ENCODE measurements at places on chromosomes 5 and 9.
A peak's percentile ranks its signal among the peaks of the same experiment; 100 is the strongest.

DNA sequence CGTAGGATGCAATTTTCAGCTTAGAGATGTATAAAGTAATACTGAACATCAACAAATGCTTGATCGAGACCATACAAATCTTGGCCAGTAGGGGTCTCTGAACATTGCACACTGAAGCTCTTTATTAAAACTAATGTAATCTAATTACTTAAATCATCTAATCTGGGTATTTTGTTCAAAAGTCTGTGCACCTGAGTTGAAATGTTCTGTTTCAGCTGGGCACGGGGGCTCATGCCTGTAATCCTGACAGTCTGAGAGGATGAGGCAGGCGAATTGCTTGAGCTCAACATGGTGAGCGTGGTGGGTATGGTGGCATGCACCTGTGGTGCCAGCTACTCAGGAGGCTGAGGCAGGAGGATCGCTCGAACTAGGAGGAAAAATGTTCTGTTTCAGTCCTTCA lies 41.0 kb downstream of the ESM1 start:
- H3K27ac ChIP-seq, result no peak overlapping the region
- H3K4me3 ChIP-seq, result no peak overlapping the region
- no peaks in the 10 kb centered on the region for H3K4me1 ChIP-seq
- no peaks in the 10 kb centered on the region for H3K36me3 ChIP-seq
- peak; percentile 21 for DNase-seq

DNA sequence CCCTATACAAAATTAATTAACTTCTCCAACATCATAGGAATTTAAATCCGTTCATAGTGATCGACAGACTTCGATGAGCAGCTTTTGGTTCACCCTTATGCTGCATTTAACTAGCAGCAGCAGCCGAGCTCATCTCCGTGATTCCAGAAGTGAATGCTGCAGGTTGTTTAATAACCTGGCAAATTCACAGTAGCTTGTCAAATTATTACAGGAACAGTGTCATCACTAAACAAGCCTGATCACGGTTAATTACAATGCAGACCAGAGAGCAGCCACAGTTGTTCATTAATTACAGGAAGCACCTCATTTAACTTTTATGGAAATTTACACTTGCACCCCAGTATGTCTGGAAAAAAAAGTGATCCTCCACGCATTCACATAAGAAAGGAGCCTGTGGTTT lies 188.2 kb downstream of the BNC2 start:
- peaks cover 16% of the 10 kb centered on the region for H3K27me3 ChIP-seq
- no peak overlapping the region for H3K4me3 ChIP-seq
- H3K4me1 ChIP-seq, result no peaks in the 10 kb centered on the region
- DNase-seq, result no peak
- no peak overlapping the region for H3K27ac ChIP-seq
- H3K36me3 ChIP-seq, result no peaks in the 10 kb centered on the region

- no peaks in the 10 kb centered on the region for H3K36me3 ChIP-seq
- no peaks in the 10 kb centered on the region for H3K4me1 ChIP-seq
- DNase-seq, result no peak
- peaks cover 41% of the 10 kb centered on the region for H3K27me3 ChIP-seq
- H3K27ac ChIP-seq, result no peak overlapping the region
- H3K4me3 ChIP-seq, result no peak overlapping the region
Measured at GRCh38 chr9:124185413-124185812, 72.3 kb upstream of the NEK6 start.

- no peaks in the 10 kb centered on the region for H3K27me3 ChIP-seq
- DNase-seq, result no peak
- H3K36me3 ChIP-seq, result peaks cover 16% of the 10 kb centered on the region
- no peak overlapping the region for H3K27ac ChIP-seq
Measured at GRCh38 chr9:92032891-92033290, 82.3 kb downstream of the SPTLC1 start.

DNA sequence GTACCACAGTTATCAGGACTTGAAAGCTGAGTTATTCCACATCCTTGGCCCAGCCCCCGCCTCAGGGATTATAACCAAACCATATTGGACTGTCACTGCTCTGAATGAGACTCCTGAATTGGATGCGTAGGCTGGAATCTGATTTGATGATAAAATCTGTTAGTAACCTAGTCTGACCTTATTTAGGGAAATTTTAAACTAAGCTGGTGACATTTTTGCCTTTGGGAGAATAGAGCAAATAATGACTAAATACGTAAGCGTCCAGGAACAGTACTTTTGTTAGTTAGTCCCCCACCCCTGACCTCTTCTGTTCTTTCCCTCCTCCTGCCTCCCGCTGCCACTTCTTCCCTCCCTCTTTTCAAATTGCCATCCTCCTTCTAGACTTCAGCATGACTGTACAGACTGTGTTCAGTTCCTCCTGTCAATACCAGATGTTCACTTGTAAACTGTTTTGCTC lies 92.6 kb downstream of the TLE4 start:
- no peaks in the 10 kb centered on the region for H3K4me1 ChIP-seq
- H3K27me3 ChIP-seq, result no peaks in the 10 kb centered on the region

GRCh38 chr9:19965336-19965735 lies 176.5 kb upstream of the SLC24A2 start:
- no peak overlapping the region for H3K4me3 ChIP-seq
- no peaks in the 10 kb centered on the region for H3K36me3 ChIP-seq
- DNase-seq, result no peak
- H3K4me1 ChIP-seq, result no peaks in the 10 kb centered on the region
- H3K27me3 ChIP-seq, result peaks cover 18% of the 10 kb centered on the region

- no peaks in the 10 kb centered on the region for H3K36me3 ChIP-seq
- H3K4me1 ChIP-seq, result no peaks in the 10 kb centered on the region
- H3K27ac ChIP-seq, result no peak overlapping the region
Measured at GRCh38 chr5:153373130-153373498, 117.4 kb upstream of the GRIA1 start.

DNA sequence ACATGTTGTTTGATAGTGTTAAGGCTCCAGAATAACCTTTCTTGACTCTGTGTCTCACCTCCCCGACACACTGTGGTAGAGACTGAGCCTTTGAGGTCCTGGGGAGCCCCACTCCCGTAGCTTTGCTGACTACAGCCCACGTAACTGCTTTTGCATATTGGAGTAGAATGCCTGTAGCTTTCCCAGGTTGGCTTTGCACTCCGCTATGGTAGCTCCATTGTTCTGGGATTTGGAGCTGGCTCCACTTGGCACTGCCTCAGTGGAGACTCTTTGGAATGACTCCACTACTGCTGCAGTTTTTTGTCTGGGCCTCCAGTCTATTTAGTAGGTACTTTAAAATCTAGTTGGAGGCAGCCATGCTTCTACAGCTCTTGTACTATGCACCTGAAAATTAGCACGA lies 56.2 kb upstream of the ANXA1 start:
- no peak overlapping the region for H3K27ac ChIP-seq
- no peaks in the 10 kb centered on the region for H3K27me3 ChIP-seq
- peaks cover 3% of the 10 kb centered on the region for H3K36me3 ChIP-seq
- DNase-seq, result no peak
- H3K4me3 ChIP-seq, result no peak overlapping the region

DNA sequence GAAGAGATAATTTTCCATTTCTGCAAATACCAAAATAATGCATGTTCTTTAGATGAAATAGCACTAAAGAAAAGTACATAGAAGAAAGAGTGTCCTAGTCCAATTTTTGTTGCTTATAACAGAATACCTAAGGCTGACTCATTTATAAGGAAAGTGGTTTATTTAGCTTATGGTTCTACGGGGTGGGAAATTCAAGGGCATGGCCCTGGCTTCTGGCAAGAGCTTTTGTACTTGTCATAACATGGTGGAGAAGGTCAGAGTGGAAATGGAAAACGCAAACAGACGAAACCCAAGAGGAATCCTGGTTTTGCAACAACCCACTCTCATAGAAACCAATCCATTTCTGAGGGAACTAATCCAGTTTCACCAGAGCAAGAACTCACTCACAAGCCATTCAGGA lies 283.7 kb downstream of the CSNK1G3 start:
- no peaks in the 10 kb centered on the region for H3K36me3 ChIP-seq
- H3K4me3 ChIP-seq, result no peak overlapping the region
- H3K27ac ChIP-seq, result no peak overlapping the region
- H3K4me1 ChIP-seq, result no peaks in the 10 kb centered on the region
- DNase-seq, result no peak
- no peaks in the 10 kb centered on the region for H3K27me3 ChIP-seq

GRCh38 chr5:112630246-112631009 lies 107.3 kb upstream of the APC start:
- H3K27me3 ChIP-seq, result peaks cover 55% of the 10 kb centered on the region
- no peak for DNase-seq
- no peak overlapping the region for H3K27ac ChIP-seq
- no peaks in the 10 kb centered on the region for H3K4me1 ChIP-seq
- H3K4me3 ChIP-seq, result no peak overlapping the region

DNA sequence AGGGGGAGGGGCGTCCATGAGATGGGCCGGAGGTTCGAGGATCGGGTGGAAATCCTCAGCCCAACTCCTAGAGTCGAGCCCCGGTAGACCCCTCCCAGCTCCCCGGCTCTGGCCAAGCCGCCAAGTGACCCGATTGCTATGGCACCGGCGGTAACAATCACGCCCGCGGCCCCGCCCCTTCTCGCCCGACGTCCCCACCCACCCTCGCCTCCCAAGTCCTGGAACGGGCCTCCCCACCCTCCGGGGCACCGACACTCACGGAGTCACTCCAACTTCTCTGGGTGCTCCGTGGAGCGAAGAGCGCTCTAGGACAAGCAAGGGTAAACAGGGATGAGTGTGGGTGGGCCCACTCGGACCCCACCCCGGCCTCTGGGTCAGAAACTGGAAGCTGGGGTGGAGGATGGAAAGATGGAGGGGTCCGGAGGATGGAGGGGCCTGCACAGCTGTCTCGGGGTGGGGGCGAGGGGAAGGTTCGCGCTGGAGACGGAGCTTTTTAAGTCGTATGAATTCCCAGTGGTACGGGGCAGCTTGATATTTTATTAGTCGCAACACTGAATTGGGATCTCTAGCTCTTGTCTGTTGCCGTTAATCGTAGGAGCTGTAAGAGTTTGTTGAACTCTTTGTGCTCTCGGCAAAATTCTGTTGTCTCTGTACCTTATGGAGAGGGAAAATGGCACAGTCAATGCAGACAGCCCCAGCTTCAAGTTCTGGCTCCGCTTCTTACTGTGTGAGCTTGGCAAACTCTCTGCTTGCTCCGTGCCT lies at the start of gene SPACA9:
TSS of gene SPACA9 (plus strand) at position 204 of the 762 bp plus-strand sequence. CDS start 5,050 bp downstream, outside the sequence.
- peak within 1 kb of the TSS; percentile 66 for H3K4me3 ChIP-seq
- no peaks in the 10 kb centered on the region for H3K4me1 ChIP-seq
- peaks cover 24% of the 10 kb centered on the region for H3K36me3 ChIP-seq
- H3K27ac ChIP-seq, result no peak within 1 kb of the TSS
- no peaks in the 10 kb centered on the region for H3K27me3 ChIP-seq
